ENCODE measurements at places on chromosomes 7 and 10. TPM values are rescaled to one million over a fixed set of nuclear protein-coding genes. Genes with fewer than 3 reads are reported as not detected.

DNA sequence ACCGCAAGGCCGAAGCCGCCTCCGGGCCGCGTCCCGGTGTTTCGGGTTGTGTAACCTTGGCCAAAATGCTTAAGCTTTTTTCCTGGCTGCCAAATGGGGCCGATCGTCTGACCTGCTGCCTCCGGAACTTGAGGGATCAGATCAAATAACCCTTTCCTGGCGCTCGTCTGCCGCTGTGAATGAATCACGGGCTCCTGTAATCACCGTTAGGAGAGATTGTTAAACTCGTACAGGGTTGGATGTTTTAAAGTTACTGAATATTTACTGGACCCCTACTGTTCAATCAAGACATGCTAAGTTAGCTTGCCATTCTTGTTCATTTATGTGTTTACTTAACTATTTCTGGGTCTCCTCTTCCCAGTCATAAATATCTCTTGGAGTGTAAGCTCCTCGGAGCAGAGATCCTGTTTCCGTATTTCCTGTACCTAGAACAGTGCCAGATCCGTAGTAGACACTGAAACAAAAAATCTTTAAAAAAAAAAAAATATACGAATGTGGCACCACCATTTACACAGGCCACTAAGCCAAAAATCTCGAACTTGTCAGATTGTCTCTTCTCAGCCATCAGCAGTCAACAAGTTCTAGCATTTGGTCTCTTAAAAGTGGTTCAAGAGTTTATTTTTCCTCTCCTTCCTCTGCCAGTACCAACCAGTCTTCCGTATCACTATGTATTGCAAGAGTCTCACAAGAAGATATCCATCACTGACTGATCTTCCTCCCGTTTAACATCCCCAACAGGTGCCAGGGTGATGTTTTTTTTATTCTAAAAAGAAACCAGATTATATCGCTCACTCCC lies 650 bp upstream of the TM9SF3 start:
- DNase-seq, result no peak

Gene CDHR1
- 0.64 TPM for total RNA-seq

Gene EMX2
- not detected for total RNA-seq

Gene MINDY4
- total RNA-seq, result 1.9 TPM

DNA sequence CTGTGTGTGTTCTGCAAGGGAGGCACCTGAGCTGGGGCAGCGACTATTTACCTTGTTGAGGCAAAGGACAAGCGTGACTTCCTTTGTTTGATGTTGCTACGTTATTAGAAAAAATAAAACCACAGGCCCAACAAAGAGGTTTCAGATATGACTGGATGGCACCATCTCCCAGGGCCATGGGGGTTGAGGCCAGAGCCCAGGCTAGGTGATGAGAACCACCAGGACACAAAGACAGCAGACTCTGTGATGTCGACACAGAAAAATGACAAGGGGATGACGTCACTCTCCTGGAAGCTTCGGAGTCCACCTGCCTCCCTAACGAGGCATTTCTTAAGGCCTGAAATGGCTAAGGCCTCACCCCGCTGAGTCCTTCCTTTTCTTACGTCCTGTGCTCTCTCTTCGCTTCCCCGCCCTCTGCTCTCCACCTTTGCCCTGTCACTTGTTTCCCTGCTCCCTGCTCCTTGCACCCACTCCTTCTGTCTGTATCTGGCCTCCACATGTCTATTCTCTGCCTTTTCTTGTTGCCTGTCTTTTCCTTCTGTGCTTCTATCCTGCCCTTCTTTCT lies 83.0 kb upstream of the ADRB1 start:
- peak; percentile 6 for DNase-seq

- peak; percentile 49 for DNase-seq
Measured at GRCh38 chr10:132362151-132362611, 30.2 kb downstream of the LRRC27 start.

GRCh38 chr7:68224041-68224741 lies 1227.6 kb downstream of the TYW1 start:
- DNase-seq, result no peak

Gene PAX4
- not detected for total RNA-seq

- no peak for DNase-seq
Measured at GRCh38 chr10:51800121-51800520, 100.7 kb upstream of the CSTF2T start.

- no peak for DNase-seq
Measured at GRCh38 chr7:47573758-47574481, 8.0 kb downstream of the TNS3 start.

- DNase-seq, result no peak
Measured at GRCh38 chr7:140402178-140402835, 1.6 kb upstream of the RAB19 start.

DNA sequence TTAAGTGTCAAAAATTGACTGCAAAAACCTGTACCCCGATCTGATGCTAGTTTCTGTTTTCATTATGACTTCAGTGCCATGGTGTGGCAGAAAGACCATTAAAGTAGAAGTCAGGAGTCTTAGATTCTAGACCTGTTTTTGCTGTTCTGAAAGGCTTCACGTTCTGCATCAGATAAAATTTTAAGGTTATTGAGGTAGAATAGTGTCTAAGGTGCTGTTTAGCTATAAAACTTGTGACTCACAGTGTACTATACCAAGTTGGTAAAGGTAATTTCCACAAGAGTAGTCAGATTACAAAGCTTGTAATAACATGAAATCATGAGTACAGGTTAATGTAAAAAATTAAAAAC lies 38.6 kb downstream of the ZNRF2 start:
- no peak for DNase-seq

- no peak for DNase-seq
Measured at GRCh38 chr7:79504607-79505389, 51.3 kb upstream of the MAGI2 start.

Gene DDX21
- 136 TPM for total RNA-seq

Gene FAM13C
- total RNA-seq, result 0.18 TPM

DNA sequence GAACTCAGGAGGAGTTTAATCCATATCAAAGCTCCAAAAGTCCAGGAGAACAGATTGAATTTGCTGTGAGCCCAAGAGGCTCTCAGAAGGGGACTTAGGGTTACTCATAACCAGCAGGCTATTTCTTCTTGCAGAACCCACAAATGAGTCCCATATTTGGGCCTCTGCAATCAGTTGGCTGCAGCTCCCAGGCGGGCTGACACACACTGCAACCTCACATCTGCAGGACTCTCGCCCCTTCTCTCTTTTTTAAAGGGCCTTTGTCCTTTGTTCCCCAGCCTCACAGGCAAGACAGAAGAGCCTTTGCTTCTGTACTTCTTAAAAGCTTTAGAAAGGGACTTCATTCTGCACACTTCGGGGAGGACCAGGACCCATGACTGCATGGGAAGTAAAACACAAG lies 26.7 kb downstream of the CREB3L2 start:
- no peak for DNase-seq

GRCh38 chr7:158264881-158265742 lies 322.5 kb downstream of the PTPRN2 start:
- DNase-seq, result no peak

Gene CALD1
- total RNA-seq, result 15.4 TPM

Gene FGL2
- total RNA-seq, result not detected

- no peak for DNase-seq
Measured at GRCh38 chr7:128121711-128122530, 90.7 kb upstream of the LRRC4 start.

Gene FIGNL1
- total RNA-seq, result 50.7 TPM

DNA sequence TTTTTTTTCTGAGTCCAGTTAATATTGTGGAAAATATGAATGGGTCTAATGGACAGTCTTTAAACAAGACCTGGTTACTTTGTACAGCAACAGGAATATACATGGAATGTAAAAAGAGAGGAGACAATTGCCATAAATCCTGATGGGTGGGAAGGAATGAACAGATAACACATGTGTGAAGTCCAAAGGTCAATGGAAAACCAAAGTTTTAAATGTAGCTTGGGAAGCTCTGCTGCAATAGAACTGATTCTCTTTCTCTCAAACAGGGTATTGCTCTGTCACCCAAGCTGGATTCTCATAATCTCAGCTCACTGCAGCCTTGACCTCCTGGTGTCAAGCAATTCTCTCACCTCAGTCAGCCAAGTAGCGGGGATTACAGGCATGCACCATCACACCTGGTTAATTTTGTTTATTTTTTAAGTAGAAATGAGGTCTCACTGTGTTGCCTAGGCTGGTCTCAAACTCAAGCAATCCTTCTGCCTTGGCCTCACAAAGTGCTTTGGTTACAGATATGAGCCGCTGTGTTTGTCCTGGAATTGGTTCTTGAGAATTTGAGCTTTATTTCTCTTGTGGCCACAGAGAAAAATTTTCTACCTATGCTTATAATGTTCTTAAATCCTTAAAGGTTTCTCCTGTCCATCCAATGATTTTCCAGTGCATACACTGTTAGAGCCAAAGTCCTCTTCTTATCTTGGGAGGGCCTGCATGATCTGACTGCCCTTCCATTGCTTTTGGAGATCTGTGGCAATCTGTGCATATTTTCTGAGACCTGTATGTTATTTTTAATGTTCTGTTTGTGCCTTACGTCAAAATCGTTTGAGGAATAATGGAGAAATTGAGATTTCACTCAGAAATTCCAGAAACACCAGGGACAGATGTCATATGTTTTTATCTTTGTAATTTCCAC lies 30.7 kb upstream of the ZNF92 start:
- DNase-seq, result no peak

DNA sequence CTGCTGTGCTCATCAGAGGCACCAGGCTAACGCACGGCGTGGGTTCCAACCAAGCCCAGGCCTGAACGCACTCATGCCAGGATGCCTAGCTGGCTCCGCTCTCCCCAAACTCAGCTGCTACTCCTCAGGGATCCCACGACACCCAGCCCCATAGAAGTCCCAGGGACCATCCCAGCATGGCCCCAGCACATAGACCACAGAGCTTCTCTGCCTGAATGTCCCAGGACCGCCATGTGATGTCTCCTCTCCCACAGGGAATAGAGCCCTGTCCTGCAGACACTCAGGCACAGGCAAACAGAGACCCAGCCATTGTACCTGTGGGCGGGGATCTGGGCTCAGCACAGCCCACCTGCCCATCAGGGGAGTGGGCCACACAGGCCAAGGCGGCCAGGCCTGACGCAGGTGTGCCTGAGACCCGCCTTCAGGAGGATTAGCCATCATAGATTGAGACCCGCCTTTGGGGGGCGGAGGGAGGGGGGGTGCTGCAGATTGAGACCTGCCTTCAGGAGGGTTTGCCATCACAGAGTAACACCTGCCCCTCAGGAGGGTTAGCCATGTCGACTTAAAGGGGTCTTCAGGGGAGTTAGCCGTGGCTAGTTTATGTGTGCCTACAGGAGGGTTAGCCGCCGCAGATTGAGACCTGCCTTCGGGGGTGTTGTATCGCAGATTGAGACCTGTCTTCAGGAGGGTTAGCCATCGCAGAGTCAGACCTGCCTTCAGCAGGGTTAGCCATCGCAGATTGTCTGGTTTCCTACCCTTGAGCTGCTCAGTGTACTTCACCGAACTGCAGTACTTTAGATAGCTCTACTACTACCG lies 29.0 kb downstream of the RASGEF1A start:
- no peak for DNase-seq

Gene STK32C
- 25.5 TPM for total RNA-seq

DNA sequence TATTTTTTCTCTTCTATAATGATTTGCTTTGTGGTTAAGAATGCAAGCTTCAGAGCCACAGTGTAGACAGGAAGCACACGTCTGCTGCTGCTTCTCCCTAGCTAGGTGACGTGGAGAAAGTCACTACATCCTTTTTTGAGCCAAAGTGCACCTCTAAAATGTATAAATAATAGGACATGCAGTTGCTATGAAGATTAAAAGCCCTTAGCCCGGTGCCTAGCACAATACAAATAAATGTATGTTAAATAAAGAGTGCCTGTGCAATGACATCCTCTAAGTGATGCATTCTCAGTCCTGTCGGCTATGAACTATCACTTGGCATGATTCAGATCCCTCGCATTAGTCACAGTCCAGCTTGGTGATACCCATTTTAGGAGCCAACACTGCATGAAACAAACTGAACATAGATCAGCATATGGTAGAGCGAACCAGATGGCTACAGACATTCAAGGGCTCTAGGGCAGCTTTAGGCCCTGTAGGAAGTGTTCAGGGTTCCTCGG lies 4.8 kb upstream of the TRDMT1 start:
- no peak for DNase-seq

DNA sequence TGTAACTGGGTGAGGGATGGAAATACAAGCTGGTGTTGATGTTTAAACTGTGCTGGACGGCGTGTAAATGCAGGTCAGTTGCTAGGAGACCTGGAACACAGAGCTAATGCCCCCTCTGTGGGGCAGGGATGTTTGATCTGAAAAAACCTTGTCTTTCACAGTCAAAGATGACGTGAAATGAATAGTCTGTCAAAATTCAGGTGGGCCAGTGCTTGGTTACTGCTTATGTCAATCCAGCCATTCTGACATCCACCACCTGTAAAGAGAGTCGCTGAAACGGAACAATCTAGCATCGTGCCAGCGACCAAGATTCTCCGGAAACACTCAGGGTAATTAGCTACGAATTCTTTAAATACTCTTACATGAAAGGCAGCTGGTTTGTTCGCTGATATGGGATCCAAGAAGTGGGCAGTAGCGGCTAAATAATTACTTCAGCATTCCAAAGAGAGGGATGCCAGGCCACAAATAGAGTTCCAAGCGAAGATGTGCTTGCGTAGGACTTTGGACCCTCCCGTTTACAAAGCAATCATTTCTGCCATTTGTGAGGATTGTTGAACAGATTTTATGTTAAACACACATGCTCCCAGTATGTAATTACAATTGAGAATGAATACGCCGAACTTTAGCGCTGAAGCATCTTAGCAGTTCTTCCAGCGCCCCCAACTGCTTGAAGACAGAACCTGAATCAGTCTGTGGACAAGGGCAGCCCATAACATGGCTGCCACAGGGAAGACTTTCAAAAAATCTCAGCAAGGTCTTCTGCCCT lies 7.3 kb upstream of the ASB4 start:
- DNase-seq, result no peak

Gene ZNF789
- total RNA-seq, result 21.5 TPM

DNA sequence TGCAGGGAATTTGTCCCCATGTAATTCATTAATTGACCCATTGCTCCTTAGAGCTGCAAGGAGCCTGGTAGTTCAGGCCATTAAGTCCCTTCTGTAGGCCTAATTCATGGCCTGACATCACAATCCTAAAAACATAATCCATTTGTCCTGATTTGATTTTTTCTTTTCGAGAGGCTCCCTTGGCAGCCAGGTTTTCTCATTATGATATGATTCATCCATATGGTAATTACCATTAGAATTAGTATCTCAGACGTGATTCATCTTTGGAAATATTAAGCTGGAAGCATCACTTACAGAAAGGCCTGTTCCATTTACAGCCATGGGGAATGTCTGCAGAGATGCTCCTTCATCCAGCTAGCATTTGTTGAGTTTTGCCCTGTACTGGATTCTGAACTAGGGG lies 128.5 kb downstream of the PLCE1 start:
- DNase-seq, result no peak

Data from activated naive CD4-positive, alpha-beta T cell treated with anti-CD3 and anti-CD28 coated beads, Interleukin-2, amount 50 U/mL, for 72 hours (primary cell).